Astrocyte (in vitro differentiated cells and primary cell): ENCODE measurements at places on chromosomes 13 and 19. TPM values are rescaled to one million over a fixed set of nuclear protein-coding genes. Genes with fewer than 3 reads are reported as not detected.

GRCh38 chr13:108760129-108760528 is 130.7 kb downstream of the MYO16 start:
- no peaks in the 10 kb centered on the region for H3K36me3 ChIP-seq
- no peaks in the 10 kb centered on the region for H3K4me1 ChIP-seq
- no peak for DNase-seq
- H3K27ac ChIP-seq: no peak overlapping the region

DNA sequence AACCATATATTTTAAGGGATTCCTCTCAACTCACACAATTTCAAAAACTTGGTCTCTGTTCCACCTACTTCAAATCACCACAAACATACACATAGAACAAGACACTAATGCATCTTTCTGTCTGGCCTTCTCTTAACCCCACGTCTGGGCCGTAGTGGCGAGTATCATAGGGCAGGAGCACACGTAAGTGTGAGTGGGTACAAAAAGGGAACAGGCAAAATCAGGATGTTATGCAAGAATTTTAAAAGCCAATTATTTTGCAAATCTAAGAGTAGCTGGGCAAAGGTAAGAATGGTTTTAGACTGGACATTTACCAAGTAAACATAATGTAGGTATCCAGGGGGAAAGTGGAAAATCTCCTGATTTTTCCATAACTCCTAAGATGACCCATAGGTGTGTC is 35.1 kb downstream of the MTMR6 start:
- DNase-seq: no peak
- H3K4me3 ChIP-seq: no peak overlapping the region
- H3K27me3 ChIP-seq: no peaks in the 10 kb centered on the region
- peaks cover 23% of the 10 kb centered on the region for H3K36me3 ChIP-seq
- H3K27ac ChIP-seq: no peak overlapping the region

- H3K27ac ChIP-seq: no peak overlapping the region
- peak; percentile 91 for DNase-seq
- peaks cover 37% of the 10 kb centered on the region for H3K4me1 ChIP-seq
Measured at GRCh38 chr19:18657590-18658365, 20.9 kb downstream of the KLHL26 start.

- H3K4me1 ChIP-seq: peaks cover 34% of the 10 kb centered on the region
- peak; percentile 97 for DNase-seq
- peaks cover 37% of the 10 kb centered on the region for H3K36me3 ChIP-seq
- peak overlapping the region; percentile 91 for H3K27ac ChIP-seq
- no peak overlapping the region for H3K4me3 ChIP-seq
Measured at GRCh38 chr19:4694211-4694987, 24.3 kb upstream of the MYDGF start.

DNA sequence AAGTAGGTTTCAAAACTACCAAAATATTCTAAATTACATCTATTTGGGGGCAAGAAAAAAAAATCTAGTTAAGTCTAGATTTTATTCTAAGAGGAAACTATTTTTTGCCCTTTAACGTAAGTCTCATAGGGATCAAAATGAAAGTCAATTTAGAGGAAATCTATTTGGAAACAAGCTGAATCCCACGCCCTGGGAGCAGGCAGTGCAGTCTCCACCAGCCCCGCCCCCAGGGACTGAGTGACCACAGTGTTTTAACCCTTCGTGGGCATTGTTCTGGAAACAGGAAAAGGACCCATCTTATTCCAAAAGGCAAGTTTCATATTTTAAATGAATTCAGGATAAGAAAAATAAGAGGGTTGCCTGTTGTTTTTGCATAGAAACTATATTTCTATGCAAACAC is 209.7 kb downstream of the SPRY2 start:
- peak overlapping the region; percentile 59 for H3K4me3 ChIP-seq
- DNase-seq: peak; percentile 49
- H3K4me1 ChIP-seq: peaks cover 21% of the 10 kb centered on the region

DNA sequence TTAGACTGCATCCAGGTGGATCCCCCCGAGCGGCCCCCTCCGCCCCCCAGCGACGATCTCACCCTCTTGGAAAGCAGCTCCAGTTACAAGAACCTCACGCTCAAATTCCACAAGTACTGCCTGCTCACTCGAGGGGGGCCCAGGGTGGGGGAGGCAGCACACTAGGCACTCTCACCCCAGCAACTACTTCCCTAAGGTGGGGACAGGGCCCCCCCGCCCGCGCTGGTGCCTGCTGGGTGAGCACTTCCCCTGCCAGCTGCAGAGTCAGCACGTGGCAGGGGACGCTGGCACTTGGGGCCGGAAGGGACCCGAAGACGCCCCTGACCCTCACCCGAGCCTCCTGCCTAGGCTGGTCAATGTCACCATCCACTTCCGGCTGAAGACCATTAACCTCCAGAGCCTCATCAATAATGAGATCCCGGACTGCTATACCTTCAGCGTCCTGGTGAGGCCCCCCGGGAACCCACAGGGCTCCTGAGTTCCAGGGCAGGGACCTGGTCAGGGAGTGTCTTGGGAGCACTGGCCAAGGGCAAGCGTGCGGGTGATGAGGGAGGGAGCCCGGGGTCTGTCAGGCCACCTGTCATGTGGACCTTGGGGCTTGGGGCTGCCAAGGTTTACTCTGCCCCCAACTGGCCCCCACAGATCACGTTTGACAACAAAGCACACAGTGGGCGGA is 5.2 kb downstream of the MCOLN1 start:
- H3K4me3 ChIP-seq: no peak overlapping the region
- DNase-seq: no peak
- no peak overlapping the region for H3K27ac ChIP-seq
- H3K27me3 ChIP-seq: no peaks in the 10 kb centered on the region

DNA sequence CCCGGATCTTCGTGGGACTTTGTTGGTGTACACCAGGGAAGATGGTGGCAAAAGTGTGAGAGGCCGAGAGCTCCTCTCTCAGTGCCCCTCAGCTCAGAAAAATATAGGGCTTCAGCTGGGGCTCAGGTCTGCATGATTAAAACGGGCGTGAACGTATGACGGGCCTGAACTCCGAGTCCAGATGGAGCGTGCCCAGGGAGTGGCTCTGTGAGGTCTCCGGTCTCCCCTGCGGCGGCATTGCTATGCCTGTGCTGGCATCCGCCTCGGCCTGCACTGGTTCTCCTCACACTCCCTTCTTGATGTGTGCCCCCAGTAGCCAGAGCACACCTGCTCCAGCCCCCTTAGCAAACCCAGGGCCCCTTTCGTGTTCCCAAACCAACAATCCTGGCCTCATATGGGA is 82.0 kb downstream of the TEX29 start:
- H3K4me1 ChIP-seq: no peaks in the 10 kb centered on the region
- H3K27ac ChIP-seq: no peak overlapping the region
- no peak overlapping the region for H3K4me3 ChIP-seq
- no peak for DNase-seq
- no peaks in the 10 kb centered on the region for H3K36me3 ChIP-seq

DNA sequence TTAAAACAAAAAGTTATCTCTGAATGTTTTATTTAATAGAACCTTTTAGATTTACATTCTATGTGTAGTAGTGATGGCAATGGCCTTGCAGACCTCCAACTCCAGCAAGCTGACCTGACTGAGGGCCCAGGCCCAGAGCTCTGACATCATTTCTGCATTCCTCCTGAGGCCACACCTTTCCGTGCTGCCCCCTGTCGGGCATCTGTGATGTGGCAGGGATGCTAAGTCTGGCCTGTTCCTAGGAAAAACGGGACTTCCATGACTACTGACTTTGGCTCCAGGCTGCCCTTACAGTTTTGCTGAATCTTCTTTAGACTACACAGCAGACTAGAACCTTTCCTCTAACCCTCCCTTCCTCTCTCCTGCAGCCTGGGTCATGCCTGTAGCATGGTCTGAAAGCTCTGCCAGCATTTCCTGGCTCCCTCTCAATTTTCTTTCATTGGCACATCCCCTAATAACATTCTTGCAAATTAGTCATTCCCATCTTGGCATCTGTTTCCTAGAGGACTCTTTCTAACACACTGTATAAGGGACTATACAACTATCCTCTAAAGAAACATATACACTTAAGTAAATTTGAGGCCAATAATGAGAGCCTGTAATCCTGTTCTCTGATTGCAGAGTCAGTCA is 249.1 kb downstream of the GPC5 start:
- no peak overlapping the region for H3K27ac ChIP-seq
- H3K27me3 ChIP-seq: no peaks in the 10 kb centered on the region
- no peaks in the 10 kb centered on the region for H3K4me1 ChIP-seq

Gene ZNF845
- total RNA-seq: 5.3 and 6.3 TPM in 2 replicates

Gene IL4I1
- 0.27 and 0.50 TPM in 2 replicates for total RNA-seq

Gene ZNF578
- total RNA-seq: not detected in 2 replicates

Gene DCT
- total RNA-seq: 0.05 TPM in 1 of 2 replicates, not detected in the other

Gene SHANK1
- not detected in 2 replicates for total RNA-seq
